ENCODE measurements at places on chromosomes 5 and 9. TPM values are rescaled to one million over a fixed set of nuclear protein-coding genes. Genes with fewer than 3 reads are reported as not detected.

AGXT2 gene
- not detected for total RNA-seq

DNA sequence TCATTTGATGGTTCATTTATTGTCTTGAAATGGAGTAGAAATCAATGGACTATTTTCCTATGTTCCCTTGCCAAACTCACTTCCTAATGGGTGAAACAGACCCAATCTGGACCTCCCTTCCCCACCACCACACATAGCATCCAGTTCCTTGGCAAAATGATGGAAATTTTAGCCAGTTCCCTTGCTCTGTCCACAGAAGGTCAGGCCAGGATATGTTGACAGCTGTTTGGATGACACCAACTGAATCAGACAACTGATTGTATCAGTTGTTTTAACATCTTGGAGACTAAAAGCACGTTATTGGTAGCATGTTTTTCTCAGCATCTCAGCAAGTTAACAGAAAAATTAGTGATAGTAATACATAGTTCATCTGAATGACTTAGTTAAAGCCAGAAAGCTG is 534.8 kb downstream of the PSAT1 start:
- DNase-seq, result no peak
- no peaks in the 10 kb centered on the region for H3K4me1 ChIP-seq
- no peak overlapping the region for H3K4me3 ChIP-seq
- no peak overlapping the region for H3K27ac ChIP-seq
- no peaks in the 10 kb centered on the region for H3K27me3 ChIP-seq
- no peaks in the 10 kb centered on the region for H3K36me3 ChIP-seq

DNA sequence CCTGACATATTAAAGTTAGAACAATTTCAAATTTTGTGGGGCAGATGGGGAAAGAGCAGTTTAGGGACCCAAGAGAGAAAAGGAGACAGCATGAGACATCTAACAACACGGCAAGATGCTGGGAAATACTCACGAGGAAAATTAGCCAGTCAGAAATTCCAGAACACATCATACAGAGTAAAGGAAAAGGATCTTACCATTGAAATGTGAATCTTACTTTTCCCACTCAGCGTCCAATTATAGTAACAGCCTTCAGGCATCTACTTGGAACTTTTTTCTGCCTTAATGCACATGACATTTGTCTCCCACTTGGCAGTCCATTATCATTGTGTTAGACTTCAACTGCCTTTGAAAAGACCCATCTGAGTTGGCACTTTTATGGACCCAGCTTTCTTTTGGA is 189.7 kb upstream of the SLC27A6 start:
- no peaks in the 10 kb centered on the region for H3K4me1 ChIP-seq
- no peaks in the 10 kb centered on the region for H3K36me3 ChIP-seq
- no peak overlapping the region for H3K27ac ChIP-seq

GRCh38 chr9:116387934-116388698 is 234.5 kb downstream of the PAPPA start:
- H3K36me3 ChIP-seq, result no peaks in the 10 kb centered on the region
- no peak for DNase-seq
- H3K27ac ChIP-seq, result no peak overlapping the region
- H3K4me1 ChIP-seq, result no peaks in the 10 kb centered on the region

BHMT2 gene
- not detected for total RNA-seq
